ENCODE measurements at places on chromosomes 12 and 14. TPM values are rescaled to one million over a fixed set of nuclear protein-coding genes. Genes with fewer than 3 reads are reported as not detected.

The TAS2R31 gene
- 2.7 TPM for total RNA-seq

DNA sequence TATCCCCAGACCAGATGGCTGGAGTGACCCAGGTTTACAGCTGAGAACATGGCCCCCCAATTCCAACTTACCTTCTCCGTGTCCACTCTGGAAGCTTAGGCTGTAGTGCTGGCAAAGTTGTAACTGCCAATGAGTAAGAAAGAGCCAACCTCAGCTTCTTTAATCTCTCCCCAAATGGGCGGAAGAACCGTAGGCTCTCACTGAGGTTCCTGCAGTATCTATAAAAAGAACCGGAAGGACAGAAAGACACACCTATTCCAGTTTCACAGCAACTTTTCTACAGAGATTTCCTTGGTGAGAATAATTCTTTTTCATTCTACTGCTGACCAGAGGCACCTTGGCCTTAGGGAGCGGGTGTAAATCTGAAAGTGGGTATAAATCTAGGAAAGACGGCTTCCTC, at the start of gene GPRC5D:
GPRC5D (minus strand) TSS at position 135 of the 400 bp plus-strand sequence. CDS start 1,786 bp downstream, outside the sequence.
- DNase-seq: no peak
- H3K4me3 ChIP-seq: no peak within 1 kb of the TSS
- H3K27ac ChIP-seq: no peak within 1 kb of the TSS
- no peaks in the 10 kb centered on the region for H3K36me3 ChIP-seq
- H3K27me3 ChIP-seq: no peaks in the 10 kb centered on the region
- no peaks in the 10 kb centered on the region for H3K4me1 ChIP-seq

DNA sequence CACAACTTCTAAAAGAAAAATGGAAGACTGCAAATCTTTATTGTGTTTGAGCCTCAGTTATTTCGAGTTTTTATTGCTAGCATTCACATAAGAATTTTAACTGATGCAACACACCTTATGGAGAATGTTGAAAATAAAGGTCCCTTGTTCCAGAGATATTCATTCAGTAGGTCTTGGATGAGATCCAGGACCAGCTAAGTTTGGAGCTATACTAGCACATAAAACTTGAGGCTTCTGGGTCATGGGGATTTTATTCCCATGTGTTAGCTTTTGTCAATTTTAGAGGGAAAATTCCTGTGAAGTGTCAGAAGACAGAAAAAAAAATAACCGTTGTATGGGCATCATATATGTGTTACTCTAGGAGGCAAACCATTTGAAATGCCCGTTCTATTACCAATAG, 693.2 kb upstream of the MIS18BP1 start:
- no peak overlapping the region for H3K4me3 ChIP-seq
- H3K27ac ChIP-seq: no peak overlapping the region
- no peak for DNase-seq
- H3K4me1 ChIP-seq: no peaks in the 10 kb centered on the region

GRCh38 chr12:116039081-116039480, 238.4 kb downstream of the MED13L start:
- H3K27me3 ChIP-seq: no peaks in the 10 kb centered on the region
- no peak overlapping the region for H3K4me3 ChIP-seq
- H3K4me1 ChIP-seq: peaks cover 34% of the 10 kb centered on the region
- H3K27ac ChIP-seq: no peak overlapping the region
- no peak for DNase-seq

- H3K27ac ChIP-seq: peak overlapping the region; percentile 65
- no peak overlapping the region for H3K4me3 ChIP-seq
These were observed 454.2 kb downstream of the AEBP2 start for GRCh38 chr12:19893514-19893913.
